ENCODE measurements at places on chromosomes 7 and 10.

DNA sequence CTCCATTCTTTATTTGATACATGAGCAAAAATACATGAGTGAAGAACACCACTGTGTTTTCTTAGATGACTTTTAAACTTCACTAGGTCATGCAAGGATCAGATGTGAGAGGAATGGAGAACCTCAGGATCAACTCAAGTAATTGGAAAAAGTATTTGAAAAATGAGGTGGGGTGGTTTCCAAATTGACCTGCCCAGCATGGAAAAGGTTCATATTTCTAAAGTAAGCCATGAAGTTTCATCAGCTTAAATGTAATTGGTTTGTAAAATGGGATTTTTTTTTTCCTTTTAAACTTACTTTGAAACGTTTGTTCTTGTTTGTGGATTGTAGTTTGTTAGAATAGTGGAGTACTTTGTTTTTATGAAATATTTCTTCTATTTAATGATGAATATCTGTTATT lies 134.8 kb downstream of the MLLT10 start:
- no peak overlapping the region for H3K27ac ChIP-seq
- no peak for DNase-seq
- H3K36me3 ChIP-seq = peaks cover 6% of the 10 kb centered on the region
- no peaks in the 10 kb centered on the region for H3K4me1 ChIP-seq
- no peaks in the 10 kb centered on the region for H3K27me3 ChIP-seq

GRCh38 chr10:24215603-24216002 lies 6.7 kb downstream of the KIAA1217 start:
- no peaks in the 10 kb centered on the region for H3K4me1 ChIP-seq
- DNase-seq = no peak
- peaks cover 3% of the 10 kb centered on the region for H3K27me3 ChIP-seq
- no peak overlapping the region for H3K27ac ChIP-seq

GRCh38 chr10:21525367-21526187 lies at the start of gene SKIDA1:
TSS of gene SKIDA1 (minus strand) at chr10:21525682. CDS start at chr10:21517822, 7,860 bp downstream.
- peaks cover 3% of the 10 kb centered on the region for H3K4me1 ChIP-seq
- no peaks in the 10 kb centered on the region for H3K27me3 ChIP-seq
- peak; percentile 86 for DNase-seq
- H3K4me3 ChIP-seq = peak within 1 kb of the TSS; percentile 62
- H3K36me3 ChIP-seq = no peaks in the 10 kb centered on the region

DNA sequence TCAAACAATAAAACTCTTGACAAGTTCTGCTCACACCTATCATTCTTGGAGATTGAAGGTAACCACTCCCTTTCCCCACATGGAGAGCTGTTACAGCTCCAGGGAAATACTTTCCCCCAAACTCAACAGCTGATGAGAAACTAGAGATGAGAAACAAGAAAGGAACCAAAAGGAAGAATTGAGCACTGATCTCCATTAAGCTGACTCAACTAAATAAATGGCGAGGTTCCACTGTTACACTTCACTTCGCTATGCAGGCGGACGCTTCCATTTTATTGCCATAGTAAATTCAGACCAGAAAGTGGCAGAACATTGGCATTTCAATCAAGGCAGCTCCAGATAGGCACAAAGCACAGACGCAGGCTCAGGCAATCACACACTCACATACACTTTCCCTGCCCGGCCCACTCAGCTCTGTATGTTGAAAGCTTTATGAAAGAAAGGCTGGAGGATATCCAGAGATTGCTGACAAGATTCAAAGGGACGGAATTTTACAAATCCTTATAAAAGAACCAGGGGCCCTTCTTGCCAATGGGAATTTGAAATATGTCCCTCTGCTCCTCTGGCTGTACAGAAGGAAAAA lies 11.5 kb upstream of the YAE1 start:
- no peak overlapping the region for H3K4me3 ChIP-seq
- H3K36me3 ChIP-seq = no peaks in the 10 kb centered on the region
- peaks cover 7% of the 10 kb centered on the region for H3K27me3 ChIP-seq
- H3K4me1 ChIP-seq = no peaks in the 10 kb centered on the region
- DNase-seq = no peak
- H3K27ac ChIP-seq = no peak overlapping the region

Data from IMR-90 (cell line).